Left kidney (tissue), 8 donors: ENCODE measurements at places on chromosomes 11 and 22.
A peak's percentile ranks its signal among the peaks of the same experiment; 100 is the strongest.

GRCh38 chr11:65496304-65497140 lies 2.3 kb upstream of the MALAT1 start:
- no peak for DNase-seq

GRCh38 chr11:17479284-17480214 lies 2.9 kb upstream of the ABCC8 start:
- peak; percentile 76 for DNase-seq

DNA sequence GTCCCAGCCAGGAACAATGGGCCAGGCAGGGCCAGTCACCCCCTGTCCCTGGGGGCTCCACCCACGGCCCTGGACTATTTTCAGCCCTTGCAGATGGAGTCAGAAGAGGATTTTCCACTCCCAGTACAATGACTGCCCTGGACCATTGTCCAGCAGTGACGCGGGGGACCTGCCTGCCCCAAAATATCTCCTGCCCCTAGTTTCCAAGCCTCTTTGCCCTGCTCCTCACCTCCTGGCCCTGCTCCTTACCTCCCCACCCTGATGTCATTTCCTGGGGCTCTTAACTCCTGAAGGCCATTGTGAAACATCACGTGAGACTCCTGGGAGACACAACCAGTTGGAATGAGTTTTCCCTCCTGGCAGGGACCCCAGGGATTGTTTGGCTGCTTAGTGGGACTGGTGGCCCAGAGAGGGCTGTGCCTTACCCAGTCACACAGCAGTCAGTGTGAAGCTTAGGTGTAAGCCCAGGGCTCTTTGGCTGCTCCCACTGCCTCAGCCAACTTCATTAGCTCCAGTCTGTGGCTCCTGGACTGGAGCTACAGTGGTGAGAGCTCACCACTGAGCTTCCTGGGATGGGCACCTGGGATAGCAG lies 22.2 kb downstream of the P2RY2 start:
- DNase-seq, result no peak

GRCh38 chr11:73053964-73054363 lies 88.2 kb downstream of the FCHSD2 start:
- no peak for DNase-seq

GRCh38 chr11:95035316-95035715 lies 10.3 kb downstream of the KDM4E start:
- DNase-seq, result no peak

DNA sequence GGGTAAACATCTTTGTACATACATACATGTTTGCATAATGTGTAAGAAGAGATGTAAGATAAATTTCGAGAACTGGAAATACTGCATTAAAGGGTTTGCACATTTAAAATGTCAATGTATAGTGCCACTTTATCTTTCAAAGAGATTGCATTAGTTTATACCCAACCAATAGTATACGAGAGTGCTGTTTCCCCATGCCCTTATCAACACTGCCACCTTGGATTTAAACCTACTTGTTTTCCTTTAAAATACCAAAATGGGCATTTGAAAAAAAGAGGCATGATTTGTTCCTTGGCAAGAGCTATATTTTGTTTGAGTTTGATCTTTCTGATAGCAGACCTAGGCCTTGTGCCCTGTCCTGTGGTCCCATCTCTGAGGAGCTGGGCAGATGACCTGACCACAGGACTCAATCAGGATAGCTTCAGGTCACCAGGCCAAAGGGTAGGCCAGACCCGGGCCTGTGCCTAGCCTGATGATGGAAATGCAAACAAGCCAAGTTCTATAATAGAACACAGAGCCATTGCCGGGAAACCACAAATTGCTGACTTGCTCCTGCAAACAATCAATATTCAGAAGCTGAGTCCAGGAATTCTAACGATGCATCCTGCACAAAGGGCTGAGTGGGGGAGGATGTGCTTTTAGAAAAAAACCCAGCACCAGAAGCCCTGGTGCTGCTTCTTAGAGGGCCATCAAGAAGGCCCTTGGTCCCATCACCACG lies 16.9 kb upstream of the ALG8 start:
- DNase-seq, result no peak

DNA sequence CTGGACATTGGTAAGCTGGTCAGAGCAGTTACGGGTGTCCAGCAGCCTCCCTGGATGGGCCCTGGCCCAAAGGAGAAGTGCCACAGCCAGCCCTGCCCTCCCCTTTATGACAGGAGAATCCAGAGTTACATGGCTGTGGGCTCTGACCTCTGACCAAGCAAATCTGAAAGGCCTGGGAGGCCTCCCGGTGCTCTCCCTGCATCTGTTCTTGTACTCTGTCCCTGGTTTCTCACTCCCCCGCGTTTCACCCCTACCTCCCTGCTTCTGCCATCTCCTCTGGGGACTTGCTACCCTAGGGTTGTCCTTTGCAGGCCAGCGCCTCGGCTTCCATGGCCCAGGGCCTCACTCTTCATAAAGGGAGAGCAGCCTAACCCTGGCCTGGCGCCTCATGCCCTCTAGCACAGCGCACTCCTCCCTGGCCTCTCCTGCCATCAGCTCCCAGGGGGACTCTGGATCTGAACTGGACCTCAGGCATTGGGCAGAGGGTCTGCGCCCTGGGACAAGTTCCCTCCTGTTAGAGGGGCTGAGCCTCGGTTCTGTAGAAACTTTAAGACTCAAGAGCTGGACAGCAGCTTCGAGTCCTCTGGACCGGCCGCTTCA lies 10.7 kb downstream of the PICK1 start:
- no peak for DNase-seq

DNA sequence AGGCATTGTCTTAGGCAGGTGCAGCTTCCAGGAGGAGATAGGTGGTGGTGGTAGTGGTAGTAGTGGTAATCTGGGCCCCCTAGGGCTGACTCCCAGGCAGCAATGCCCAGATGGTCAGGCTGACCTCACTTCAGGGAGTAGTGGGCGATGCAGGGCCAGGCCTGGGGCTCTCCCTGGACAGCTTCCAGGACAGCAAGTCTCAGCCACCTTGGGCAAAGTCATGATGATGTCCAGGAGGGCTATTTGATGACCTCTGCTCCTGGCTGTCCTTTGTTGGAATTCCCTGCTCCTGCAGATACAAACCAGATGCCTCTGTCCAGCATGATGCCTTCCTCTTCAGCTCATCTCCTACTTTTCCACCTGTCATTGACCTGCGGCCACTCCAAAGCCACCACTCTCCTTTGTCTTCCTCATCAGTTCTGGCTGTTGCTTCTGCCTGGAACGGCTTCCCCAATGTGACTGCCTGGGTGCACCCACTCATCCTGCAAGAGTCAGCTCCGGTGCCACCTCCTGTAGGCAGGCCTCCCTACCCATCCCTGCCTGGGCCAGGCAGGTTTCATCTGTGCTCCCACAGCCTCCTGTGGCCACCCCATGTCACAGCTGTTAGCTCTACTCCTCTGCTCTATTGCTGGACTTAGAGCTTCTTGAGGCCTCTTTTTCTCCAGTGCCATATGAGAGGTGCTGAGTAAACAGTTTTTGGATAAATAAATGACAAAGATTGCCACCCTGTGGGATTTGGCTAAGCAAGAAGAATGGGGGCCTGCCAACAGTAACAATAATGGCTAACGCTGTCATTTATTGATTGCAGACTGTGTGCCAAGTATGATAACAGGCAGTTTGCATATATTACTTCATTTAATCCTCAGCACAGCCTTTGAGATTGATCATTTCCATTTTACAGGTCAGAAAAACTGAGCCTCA lies 172.9 kb upstream of the NECTIN1 start:
- no peak for DNase-seq

- no peak for DNase-seq
Measured at GRCh38 chr11:131649856-131650255, 279.4 kb downstream of the NTM start.

DNA sequence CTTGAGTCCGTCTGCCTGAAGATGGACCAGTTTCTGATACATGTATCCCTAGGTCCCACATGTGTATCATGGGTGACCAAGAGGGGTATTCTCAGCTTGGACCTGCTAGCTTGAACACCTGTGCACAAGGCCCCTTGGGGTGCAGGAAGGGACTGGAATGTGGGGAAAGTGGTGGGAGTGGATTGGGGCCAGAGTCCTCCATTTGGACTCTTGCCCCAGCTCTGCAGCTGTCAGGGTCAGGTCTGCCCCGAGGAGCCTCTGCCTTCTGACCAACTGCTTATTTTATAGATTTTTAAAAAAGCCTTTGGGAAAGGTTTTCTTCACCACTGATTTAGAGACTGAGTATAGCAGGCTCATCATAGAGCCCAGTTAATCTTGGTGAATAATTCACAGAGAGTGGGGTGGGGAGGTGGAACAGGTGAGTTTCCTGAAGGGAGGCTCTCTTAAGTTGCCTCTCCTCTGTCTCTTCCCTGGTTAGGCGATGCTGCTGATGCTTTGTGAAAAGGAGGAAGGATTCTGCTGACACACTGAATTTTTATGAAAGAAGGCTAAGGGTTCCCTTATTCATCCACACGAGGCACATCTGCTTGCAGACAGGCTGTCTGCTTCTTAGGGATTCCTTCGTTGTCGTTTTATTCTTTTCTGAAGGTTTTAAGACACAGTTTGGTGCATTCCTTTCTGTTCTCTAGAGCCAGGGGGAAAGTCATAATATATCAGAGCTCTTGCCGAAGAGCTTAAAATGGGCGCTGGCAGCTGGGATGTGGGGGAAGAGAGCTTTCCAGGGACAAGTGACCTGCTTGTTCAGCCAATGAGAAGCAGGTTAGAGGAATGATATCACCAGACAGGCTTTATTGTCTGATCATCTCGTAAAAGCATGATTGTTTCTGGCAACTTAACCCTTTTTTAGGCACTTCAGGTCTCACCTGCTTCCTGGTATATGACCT lies 19.9 kb downstream of the TRIM44 start:
- DNase-seq, result peak; percentile 36

DNA sequence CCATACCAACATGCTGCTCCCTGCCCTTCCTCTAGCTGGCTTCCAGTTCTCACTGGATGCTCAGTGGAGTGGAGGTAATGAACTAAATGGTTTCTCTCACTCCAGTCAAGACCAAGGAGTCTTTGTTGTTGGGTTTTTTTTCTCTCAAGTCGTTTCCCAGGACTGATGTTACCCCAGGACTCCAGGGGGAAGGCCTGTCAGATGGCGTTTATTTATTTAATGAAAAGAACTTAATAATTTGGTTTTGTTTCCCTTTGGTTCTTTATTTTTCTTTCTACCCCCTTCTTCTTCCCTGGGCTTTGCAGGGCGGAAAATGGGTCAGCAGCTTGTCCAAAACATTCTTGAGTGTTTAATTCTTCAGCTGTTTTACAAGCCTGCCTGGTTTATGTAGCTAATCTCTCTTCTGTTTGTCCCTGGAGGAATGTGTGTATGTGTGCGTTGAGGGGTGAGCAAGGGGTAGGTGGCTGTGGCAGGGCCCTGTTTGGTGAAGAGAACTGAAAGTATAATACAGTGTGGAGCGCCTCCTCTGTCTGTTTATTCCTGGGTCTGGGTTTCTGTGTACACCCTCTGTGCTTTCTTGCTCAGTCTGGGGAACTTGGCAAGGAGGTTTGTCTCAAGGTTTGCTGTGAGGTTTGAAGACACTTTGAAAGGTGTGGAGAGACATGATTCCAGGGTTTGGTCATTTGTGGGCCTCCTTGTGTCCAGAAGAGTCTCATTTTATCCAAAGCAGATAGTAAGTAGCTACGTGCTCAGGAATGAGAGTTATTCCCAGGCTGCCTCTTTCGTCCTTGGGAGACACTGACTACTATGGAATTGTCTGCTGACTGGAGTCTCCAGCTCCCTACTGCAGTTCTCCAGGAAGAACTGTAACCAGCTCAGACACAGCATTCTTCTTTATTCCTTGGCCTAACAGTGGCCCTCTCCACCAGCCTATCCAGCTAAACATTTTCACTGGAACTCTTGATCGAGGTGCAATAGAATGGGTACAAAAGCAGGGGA lies 175.5 kb downstream of the ADAMTS15 start:
- DNase-seq, result no peak

DNA sequence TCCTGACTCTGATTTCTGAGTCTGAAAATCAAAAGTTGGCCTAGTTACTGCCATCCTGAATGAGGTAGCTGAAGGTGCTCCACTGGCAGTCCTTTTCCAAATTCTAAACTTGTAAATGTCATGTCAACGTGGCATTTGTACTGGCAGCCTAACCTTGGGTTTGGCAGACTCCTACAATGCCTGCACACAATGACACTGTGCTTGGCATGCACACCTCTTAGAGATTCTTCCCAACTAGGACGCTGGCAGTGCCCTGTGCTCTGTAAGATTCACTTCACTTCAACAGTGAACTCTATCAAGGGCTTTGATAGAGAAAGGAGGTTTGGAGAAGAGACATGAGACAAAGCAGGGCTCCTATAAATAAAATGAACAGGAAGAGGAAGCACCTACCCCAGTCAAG lies 21.9 kb upstream of the PPP2R1B start:
- DNase-seq, result no peak

DNA sequence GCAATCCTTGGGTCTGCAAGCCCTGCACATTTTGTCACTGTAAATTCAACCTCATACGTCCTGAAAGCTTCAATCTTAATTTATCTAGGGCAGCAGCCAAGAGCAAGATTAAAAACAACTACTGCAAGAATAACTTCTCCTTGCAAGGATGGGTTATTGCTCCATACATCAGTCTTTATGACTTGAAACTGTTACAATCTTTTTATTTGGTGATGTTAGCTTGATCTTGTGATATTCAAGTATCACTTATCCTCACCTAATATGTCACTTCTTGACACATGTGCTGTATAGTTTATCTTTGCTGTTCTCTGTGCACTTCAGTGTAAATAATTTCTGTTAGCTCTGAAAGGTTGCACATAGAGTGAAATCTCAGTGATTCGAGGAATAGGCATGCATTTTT lies 14.7 kb upstream of the APLP2 start:
- DNase-seq, result no peak
